ENCODE measurements at places on chromosomes 1 and 21. TPM values are rescaled to one million over a fixed set of nuclear protein-coding genes. Genes with fewer than 3 reads are reported as not detected.

OR2T1 gene
- total RNA-seq, result not detected

NPPB gene
- total RNA-seq, result not detected

TBX19 gene
- 0.28 TPM for total RNA-seq

E2F2 gene
- total RNA-seq, result 0.36 TPM

TEKT2 gene
- total RNA-seq, result not detected

GJB3 gene
- not detected for total RNA-seq

CYP4X1 gene
- not detected for total RNA-seq

AMY1A gene
- not detected for total RNA-seq

TSPAN1 gene
- 0.18 TPM for total RNA-seq

AKR7A2 gene
- total RNA-seq, result 60.2 TPM

C8A gene
- not detected for total RNA-seq

OR2AK2 gene
- total RNA-seq, result not detected

AIM2 gene
- not detected for total RNA-seq

REN gene
- total RNA-seq, result 0.54 TPM

GPA33 gene
- total RNA-seq, result not detected

SPATA1 gene
- total RNA-seq, result under 0.01 TPM

KLHL17 gene
- 3.6 TPM for total RNA-seq

CDCA8 gene
- 6.1 TPM for total RNA-seq

SLAMF7 gene
- total RNA-seq, result not detected

NBPF6 gene
- total RNA-seq, result not detected

SLAMF1 gene
- not detected for total RNA-seq

APOBEC4 gene
- not detected for total RNA-seq

TMEM240 gene
- total RNA-seq, result 1.1 TPM

SPATA46 gene
- not detected for total RNA-seq

ZRANB2 gene
- total RNA-seq, result 23.7 TPM

SLC26A9 gene
- total RNA-seq, result under 0.01 TPM

PTPRU gene
- 7.0 TPM for total RNA-seq

BLACAT1 gene
- under 0.01 TPM for total RNA-seq

PSMB2 gene
- total RNA-seq, result 28.1 TPM

KRTAP10-9 gene
- total RNA-seq, result not detected

AADACL3 gene
- total RNA-seq, result not detected

C2CD2 gene
- 25.3 TPM for total RNA-seq

CDA gene
- 0.90 TPM for total RNA-seq

LCE3D gene
- total RNA-seq, result not detected

SPAG17 gene
- under 0.01 TPM for total RNA-seq

OR2L2 gene
- total RNA-seq, result not detected

RGS13 gene
- total RNA-seq, result not detected

HSPA6 gene
- 0.54 TPM for total RNA-seq

NFYC gene
- total RNA-seq, result 45.2 TPM

ARPC5 gene
- total RNA-seq, result 212 TPM

CTTNBP2NL gene
- 31.7 TPM for total RNA-seq

VANGL1 gene
- 7.5 TPM for total RNA-seq

PBX1 gene
- total RNA-seq, result 17.9 TPM

IL6R gene
- 6.1 TPM for total RNA-seq

CR2 gene
- not detected for total RNA-seq

NBPF19 gene
- total RNA-seq, result 8.9 TPM

COL8A2 gene
- 0.54 TPM for total RNA-seq

FCRL1 gene
- total RNA-seq, result not detected

LMX1A gene
- total RNA-seq, result not detected
